AG08396 (cell line): ENCODE measurements at places on chromosomes 7 and 10.

DNA sequence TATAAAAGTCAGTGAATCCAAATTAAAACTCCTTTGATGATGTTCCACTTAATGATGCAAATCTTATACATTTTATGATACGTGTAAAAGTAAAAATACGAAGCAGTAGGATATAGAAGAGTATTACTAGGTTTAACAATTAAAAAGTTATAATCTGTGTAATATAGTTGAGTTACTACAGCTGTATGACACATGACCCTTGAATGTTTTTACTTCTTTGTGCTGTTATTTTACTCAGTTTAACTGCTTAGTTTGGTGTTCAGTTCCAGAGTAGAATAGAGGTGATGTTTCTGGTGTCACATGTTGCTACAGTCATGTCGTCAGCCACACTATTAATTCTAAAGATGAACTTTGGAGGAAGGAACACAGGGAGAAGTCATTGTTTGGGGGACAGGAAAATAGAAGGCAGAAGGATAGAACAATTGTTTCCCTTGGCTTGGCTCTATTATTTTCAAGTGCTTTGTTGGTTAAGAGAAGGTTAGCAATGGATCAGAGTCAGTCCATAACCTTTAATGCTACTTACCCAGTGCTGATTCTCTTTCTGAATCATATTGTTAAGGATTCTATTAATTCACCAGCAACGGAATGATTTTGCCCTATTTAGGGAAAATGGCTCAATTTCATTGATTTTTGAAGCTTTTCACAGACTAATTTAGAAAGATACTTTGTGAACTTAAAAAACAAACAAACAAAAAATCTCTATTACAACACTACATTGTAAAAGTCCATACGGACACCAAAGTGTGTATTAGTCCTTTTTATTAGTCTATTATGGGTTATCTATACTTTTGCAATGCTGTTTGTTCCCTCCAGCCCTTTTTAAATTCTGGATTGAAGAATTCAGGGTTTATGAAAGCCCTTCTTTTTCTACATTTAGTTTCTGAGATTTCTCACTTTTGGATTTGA is 73.4 kb downstream of the CPED1 start:
- DNase-seq, result no peak

GRCh38 chr10:971150-971542 is 17.1 kb upstream of the GTPBP4 start:
- no peak for DNase-seq

DNA sequence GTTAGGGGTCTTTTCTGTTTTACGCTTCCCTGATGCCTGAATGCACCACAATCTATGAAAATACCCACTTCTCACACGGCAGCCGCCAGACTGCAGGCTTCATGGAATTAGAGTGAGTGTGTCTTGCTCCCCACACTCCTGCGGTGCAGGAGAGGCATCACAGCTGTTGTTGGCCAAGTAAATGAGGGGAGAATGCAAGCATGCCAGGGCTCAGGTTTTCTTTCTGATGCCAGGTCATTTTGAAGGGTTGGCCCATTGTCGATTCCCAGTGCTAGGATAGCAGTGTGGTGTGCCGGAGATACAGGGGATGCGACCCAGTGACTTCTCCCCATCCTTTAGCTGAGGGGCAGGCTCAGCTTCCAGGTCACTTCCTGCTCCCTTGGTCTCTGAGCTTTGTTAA is 16.3 kb downstream of the CXCL12 start:
- DNase-seq, result no peak

- DNase-seq, result no peak
Observed at GRCh38 chr7:30726296-30727006, 25.5 kb upstream of the INMT start.

- peak; percentile 13 for DNase-seq
Observed at GRCh38 chr10:58998924-58999713, 177.3 kb upstream of the PHYHIPL start.

GRCh38 chr7:25891591-25891990 is 260.4 kb upstream of the NFE2L3 start:
- DNase-seq, result no peak

DNA sequence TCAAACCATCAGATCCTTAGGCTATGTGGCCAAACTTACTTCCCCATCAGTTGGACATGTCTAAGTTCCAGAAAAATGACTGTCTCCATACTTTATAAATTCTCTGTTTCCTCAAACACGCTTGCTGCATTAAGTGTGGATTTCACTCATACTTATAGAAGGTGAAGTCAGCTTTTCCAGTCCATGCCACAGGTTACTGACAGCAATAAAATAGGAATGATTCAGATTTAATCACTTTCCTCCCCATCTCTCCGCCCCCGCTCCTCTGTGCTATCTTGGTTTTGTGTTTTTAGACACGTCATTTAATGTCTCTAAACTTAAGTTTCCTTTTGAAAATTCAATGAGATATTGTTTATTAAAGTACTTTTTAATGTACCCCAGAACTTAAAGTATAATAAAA is 1098.0 kb upstream of the C7orf33 start:
- no peak for DNase-seq

GRCh38 chr7:32774541-32774951 is 117.0 kb downstream of the KBTBD2 start:
- DNase-seq, result no peak

GRCh38 chr10:102310361-102311024 is 65.2 kb downstream of the GBF1 start:
- DNase-seq, result peak; percentile 77

DNA sequence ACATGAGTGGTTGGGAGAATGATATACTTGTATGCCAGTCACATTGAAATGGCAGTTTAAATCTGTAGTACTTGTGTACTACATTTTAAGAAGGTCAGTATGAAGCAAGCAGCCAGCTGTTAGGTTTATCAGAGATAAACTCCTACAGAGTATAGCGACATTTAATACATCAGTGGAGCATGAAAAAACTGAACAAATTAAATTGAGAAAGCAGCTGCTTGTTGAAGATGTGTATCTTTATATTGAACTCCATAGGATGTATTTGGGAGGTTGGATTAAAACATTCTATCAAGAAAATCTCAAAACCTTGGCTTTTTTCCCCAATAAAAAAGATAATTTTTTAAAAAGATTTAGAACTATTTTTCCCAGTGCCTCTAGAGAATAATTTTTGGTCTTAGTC is 47.8 kb downstream of the PHF14 start:
- no peak for DNase-seq

DNA sequence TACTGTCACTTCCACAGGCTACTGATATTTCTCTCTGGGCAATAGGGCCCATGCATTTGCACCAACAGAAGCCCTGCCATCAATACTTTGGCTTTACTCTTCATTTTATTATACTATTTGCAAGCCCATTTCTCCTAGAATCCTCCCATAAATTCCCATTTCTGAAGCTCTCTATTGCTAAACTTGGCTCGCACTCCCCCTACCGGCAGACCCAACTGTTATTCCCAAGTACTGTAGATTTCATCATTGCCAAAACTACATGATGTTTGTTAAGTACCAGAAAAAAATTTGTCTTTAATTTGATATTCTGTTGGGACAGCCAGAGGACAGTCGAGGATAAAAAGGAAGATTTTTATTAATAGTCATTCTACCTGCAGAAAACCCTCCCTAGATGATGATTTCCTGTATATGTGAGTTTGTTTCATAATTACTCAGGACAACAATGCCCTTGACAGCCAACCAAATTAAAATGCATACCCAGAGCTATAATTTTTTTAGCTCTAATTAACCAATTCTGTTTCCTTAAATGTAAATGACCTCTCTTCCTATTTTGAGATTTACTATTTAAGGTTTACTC is 298.6 kb downstream of the REEP3 start:
- peak; percentile 62 for DNase-seq

DNA sequence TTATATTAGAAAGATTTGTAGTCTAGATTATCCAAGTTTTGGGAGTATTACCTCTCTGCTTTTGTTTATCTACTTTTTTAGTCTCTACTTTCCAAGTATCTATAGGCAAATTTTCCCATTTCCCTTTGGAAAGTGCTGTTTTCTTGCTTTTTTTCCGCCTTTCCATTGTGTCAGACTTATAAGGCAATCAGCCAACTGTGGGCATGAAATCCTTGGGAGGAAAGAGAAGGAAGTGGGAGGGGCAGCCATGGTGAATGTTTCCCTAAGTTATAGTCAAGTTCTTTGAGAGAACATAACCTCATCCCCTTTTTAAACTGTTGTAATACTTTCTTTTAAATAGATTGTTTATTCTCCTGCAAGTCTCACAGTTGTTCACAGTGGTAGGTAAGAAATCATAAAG is 52.6 kb downstream of the PTEN start:
- no peak for DNase-seq

DNA sequence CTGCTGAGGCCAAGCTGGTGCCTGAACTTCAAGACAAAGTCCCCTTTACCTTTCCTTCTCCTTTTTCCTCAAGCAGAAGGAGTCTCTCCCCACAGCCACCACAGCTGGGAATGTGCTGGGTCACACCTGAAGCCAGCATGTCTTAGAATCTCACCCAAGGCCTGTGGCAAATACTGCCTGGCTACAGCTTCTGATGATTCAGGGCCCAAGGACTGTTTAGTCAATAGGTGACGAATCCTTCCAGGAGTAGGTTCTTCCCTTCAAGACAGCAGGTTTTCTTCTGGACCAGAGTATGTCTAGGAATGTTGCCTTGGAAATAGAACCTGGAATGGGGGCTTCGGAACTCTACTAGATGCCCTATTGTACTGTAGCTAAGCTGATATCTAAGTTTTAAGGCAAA is 374.6 kb downstream of the KIF20B start:
- no peak for DNase-seq

DNA sequence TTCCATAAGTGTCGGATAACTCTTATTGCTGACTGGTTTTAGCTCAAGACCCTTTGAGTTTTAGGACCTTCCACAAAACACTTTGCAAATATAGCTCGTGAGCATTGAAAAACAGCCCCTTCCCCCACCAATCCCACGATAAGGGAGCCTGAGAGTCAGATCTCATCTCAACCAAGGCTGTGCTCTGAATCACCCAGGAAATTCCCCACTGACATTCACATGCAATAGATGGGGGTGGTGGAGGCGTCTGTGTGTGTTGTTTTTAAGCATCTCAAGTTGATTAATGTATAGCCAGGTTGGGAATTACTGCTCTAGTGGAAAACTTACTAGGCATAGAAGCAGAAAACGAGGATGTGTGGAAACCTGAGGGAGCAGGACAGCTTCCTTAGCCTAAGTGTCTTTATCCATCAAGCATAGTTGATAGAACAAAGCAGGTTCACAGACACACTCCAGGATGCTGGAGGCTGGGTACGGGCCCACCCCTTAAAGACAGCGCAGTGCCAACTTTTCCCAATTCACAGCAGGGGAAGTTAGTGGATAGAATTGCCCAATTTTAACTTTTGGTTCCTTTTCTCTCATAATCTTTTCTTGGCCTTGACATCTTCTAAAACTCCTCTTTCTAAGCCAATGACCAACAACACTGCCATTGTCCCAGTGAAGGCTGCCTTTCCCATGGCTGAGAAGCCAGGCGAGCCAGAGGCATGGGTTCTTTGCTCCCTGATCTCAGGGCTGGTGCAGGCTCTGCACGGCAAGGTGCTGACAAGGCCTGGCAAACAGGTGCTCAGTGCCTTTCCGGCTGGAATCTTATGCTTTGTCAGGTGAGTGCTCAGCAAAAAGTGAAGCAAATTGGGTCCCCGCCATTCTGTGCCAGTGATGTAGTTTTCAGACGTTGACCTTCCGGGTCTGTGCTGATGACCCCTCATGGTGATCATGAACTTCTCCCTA is 98.5 kb upstream of the INSIG1 start:
- peak; percentile 61 for DNase-seq

DNA sequence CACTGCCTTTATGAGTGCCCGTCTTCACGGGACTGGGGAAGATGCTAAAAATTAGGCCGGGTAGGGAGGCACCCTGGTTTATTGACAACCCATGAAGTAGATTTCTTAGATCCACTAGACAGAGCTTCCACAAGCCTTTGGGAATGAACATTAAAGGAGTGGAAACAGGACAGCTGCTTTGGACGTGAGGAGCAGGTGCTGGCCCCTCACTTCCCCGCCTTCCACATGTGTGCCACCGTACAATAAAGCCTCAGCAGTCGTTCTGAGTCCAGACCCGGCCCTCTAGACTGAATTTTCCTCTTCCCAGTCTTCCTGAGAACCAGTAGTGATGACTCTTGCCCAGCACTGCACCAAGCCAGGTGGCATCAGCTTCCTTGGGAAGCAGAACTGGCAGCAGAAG is 282.4 kb downstream of the CELF2 start:
- DNase-seq, result no peak

DNA sequence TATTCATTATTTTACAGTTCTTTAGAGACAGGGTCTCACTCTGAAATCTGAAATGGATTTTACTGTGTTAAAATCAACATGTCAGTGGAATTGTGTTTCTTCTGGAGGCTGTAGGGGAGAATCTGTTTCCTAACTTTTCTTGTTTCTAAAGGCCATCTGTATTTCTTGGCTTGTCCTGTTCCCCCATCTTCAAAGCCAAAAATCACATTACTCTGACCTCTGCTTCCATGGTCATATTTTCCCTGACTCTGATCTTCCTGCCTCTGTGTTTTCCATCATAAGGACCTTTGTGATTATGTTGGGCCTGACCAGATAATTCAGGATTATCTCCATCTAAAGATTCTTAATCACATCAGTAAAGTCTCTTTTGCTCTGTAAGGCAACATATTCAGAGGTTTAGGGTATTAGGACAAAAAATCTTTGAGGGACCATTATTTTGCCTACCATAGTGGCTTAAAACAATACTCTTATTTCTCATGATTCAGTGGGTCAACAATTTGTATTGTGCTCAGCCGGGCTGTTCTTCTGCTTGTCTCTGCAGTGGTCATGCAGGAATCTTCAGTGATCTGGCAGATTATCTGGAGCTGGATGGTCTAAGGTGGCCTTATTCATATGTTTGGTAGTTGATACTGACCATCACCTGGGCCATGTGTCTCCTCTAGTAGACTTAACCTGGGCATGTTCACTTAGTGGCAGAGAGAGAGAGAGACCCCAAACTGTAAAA is 5.7 kb downstream of the ANLN start:
- no peak for DNase-seq

GRCh38 chr10:116469437-116469836 is 41.8 kb downstream of the PNLIPRP3 start:
- DNase-seq, result no peak
